G401 (cell line): ENCODE measurements at places on chromosomes 5 and 9.

DNA sequence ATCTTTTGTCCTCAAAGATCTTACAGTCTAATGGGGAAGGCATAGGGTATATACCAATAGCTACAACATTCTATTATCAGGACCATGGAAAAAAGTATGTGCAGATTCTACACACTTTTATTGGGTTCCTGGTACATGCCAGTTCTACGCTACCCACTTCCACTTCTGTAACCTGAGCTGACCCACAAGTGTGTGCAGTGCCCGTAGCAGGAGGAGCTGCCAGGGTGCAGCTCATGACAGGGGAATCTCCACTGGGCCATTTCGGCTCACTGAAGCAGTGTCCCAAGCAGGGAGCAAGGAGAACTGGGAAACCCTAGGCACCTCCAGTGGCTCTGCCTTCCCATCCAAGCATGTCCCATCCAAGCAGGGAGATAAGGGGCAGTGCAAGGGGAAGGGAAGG, 60.4 kb downstream of the FOXI1 start:
- no peak for DNase-seq

DNA sequence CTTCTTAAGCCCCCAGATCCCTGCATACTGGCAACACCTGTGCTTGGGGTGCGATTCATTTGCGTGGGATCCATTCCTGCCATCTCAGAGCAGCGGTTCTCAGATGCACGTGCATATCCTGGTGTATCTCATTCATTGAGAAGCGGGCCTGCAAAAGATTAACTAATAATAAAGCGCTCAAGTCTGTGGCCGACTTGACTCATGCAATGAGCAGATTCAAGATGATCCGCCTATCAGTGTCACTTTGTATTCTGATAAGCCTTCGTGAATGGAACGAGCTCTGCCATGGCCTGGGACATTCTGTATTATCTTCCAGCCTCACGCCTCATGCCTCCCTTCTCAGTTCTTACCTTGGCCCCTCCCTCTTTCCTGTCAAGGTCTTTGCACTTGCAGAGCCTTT, 22.3 kb downstream of the C1QTNF2 start:
- DNase-seq = no peak

- no peak for DNase-seq
These were observed 403.2 kb upstream of the PTGER4 start for GRCh38 chr5:40276426-40277102.

DNA sequence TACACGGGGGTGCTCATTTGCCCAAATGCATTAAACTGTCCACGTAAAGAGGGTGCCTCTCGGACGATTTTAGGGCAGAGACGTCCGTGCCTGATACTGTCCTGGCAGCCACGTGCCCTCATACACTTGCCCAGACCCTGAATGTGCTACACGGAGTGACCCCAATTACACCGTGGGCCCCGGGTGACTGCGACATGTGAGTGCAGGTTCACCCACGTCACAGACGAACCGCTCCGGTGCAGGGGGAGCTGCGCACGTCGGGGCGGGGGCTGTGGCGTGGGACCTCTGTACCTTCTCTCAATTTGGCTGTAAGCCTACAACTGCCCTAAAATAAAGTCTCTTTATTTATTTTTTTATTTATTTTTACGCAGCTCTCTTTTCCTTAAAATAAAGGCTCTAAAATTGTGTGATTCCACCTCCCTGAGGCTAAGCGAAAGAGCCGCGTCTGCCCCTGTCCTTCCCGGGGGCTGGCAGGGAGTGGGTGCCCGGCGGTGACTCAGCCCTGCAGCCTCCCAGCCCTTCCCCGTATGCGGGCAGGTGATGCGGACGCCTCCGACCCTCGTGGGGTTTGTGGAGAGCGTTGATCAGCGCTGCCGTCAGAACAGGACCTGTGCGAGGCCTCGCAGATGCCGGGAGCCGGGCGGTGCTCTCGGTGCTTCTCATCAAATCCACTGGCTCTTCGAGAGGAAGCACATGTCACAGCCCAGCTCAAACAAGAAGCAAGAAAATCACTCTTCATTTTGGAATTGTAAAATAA, 9.2 kb upstream of the EGFL7 start:
- no peak for DNase-seq

DNA sequence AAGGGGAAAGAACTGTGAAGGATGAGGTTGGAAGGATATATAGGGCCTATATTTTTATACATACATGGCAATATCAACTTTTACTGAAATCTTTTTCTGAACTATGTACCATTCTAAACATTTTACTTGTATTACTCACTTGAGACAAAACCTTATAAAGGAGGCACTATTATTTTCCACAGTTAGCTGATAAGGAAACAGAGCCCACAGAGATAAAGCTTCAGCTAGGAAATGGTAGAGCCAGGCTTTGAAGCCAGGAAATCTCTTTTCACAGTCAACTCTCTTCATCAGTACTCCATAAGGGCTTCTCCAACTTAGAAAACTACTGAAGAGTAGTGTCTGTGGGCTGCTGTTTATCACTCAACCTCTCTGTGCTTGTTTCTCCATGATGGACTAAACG, 613.7 kb downstream of the PRELID2 start:
- DNase-seq = no peak
